Activated naive CD4-positive, alpha-beta T cell treated with anti-CD3 and anti-CD28 coated beads for 36 hours (primary cell): ENCODE measurements at places on chromosomes 1 and 21. TPM values are rescaled to one million over a fixed set of nuclear protein-coding genes. Genes with fewer than 3 reads are reported as not detected.

DNA sequence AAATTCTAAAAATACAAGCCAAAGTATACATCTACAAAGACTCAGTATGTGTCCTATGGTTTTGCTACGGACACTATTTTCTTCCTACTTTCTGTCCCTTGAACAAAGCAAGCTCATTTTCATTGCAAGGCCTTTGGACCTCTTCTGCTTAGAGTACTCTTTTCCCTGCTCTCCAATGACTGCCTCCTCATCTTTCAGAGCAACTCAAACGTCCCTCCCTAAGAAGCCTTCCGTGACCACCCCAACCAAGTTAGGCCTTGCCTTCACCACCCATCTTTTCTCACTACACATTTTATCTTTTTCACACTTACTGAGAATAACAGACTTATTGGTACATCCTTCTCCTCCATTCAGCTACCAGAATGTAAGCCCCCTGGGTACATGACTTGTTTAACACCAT lies 39.9 kb downstream of the ENAH start:
- DNase-seq = no peak

Gene SPOCD1
- total RNA-seq = 0.30 TPM

DNA sequence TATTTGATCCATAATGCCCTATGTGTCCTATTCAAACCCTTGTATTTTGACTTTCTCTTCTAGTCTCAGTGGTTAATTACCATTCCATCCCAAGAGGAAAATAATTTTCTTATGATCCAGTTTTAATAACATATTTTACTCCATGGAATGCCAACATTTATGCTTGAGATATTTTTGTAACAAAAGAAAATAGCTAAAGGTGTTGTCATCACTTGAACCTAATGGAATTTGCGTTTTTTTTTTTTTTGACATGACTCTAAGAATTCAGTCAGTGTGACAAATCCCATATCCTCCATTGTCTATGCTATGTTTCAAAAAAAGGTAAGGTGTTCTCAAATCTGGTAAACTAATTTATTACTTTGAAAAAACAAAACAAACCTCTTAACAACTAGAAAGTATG lies 324.1 kb upstream of the ADAMTS5 start:
- no peak for DNase-seq

GRCh38 chr1:116732726-116733125 lies 21.5 kb upstream of the CD2 start:
- DNase-seq = no peak

DNA sequence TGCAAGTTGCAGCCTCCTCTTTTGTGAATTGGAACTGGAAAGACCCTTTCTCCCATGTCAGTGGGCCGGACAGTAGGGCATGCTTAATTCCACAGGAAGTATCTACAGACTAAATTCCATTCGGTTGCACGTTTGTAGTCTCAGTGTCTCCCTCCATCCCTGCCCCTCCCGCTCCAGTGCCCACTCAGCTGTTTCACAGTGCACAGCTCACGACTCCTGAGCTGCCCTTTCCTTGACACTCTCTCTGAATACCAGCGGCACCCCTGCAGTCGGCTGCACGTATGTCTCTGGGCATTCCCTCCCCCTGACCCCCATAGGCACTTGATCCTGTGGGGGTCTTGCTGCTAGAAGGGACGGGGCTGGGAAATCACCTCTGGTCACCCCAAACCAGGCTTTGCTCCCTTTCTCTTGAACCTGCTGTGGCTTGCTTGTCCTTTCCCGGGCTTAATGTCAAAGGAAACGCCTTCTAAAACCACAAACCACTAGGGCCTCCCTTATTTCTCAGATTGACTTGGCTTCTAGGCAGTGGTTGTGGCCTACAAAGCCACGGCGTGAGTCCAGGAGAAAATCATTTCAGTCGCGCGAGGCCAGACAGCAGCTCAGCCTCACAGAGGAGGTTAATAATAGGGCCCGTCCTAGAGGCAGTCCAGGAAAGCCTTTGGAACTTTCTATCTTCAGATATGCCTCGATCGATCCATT lies 365.3 kb upstream of the PROX1 start:
- peak; percentile 26 for DNase-seq

DNA sequence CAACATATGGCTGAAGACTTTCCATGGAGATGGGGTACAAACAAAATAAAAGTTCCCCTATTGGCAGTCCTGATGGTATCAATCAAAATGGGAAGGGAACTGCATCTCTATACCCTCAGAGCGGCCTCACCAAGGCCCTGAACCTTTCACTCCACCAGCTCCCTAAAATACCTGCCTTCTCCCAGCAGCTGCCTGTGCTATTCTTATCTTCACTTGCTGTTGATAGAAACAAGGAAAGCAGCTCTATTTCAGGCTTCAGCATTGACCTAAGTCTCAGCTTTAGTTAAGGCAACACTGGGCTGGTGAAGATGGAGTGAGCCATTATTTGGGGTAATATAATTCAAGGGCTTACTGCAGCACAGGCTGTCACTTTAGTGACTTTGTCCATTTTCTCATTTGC lies 21.7 kb upstream of the PIGC start:
- no peak for DNase-seq

DNA sequence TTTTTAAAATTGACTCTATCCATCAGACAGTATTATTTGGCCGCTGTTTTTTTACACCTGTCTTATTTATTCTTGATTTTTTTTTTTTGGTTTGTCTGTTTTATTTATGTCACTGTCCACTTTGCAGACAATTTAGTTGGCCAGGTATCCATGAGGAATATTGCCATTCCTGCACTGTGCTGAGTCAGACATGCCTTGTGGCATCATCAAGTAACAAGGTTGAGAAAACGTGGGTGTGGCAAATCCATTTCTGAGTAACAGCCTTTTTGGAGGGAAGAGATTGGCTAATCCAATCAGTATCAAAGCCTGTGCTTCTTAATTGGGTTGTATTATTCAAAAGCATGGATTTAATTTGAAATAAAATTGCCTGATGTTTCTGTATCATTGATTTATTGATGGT lies 463.1 kb downstream of the USP25 start:
- DNase-seq = no peak

DNA sequence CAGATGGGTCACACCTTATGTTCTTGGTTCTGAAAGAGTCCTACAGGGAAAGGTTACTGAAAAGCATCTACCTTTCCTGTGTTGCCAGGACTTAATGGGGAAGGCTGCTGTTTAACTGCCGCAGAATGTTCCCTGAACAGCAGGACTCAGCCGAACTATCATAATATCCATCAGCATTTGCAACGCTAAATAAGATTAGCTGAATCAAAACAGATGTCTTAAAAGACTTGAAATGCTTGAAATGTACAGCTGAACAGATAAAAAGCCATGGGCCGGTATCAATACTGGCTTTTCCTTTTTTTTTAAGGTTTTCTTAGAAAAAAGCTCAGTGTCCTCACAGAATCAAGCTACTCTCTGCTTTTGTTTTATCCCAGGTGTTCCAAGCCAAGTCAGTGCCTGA lies 19.7 kb upstream of the ATP13A2 start:
- DNase-seq = no peak

DNA sequence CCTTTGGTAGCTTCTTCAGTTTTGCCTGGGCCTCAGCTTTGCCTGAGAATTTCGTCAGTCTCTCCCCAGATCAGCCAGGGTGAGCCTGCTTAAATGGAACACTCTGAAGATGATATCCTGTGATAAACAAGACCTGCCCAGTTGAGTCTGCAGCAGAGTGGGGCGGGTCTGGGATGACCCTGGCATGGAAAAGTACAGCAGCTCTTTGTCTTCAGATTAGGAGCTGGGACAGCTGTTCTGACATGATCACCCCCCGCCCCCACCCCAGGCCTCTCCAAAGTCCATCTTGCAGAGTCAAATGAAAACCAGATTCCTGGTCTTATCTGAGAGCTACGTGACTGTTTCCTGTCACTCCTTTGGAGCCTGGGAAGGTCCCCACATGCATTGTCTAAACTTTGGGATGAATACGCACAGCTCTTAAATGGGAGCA lies 2.2 kb upstream of the TMEM51 start:
- DNase-seq = no peak

GRCh38 chr1:20329793-20330542 lies 39.3 kb downstream of the VWA5B1 start:
- DNase-seq = no peak
